Activated effector memory CD4-positive, alpha-beta T cell treated with Interleukin-2 at 50 U/mL for 16 hours (primary cell): ENCODE measurements at places on chromosomes 5 and 9.

DNA sequence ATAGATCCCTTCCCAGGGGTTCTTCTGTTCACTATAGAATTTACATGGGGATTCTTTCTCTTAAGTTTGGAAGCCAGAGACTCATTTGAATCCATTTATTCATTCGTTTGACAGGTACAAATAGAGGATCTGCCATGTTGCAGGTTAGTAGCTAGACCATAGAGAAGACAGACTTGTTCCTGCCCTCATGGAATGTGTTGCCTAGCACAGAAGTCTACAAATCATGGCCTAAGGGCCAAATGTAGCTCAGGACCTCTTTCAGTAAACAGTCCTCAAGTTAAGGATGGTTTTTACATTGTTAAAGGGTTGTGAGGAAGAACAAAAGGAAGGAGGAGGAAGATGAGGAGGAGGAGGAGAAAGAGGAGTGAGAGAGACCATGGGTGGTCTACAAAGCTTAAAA, 114.7 kb upstream of the SLC44A1 start:
- no peak for DNase-seq

- DNase-seq, result no peak
Measured at GRCh38 chr5:179794575-179794974, 789 bp downstream of the LTC4S start.

- DNase-seq, result no peak
Measured at GRCh38 chr5:20367178-20367577, 379.2 kb upstream of the CDH18 start.

DNA sequence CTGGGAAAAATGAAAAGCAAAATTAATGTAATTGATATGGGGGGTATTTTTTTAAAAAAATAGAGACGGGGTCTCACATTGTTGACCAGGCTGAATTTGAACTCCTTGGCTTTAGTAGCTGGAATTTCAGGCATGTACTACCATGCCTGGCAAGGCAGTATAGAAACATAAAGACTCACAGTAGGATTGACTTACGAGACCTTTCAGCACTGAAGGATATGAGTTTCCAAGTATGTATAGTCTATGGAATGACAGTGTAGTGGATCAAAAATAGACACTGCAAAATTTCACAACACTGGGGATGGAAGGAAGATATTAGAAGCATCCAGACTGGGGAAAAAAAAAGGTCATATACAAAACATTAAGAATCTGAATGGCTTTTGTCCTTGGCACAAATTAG, 6.8 kb downstream of the DCP2 start:
- no peak for DNase-seq

DNA sequence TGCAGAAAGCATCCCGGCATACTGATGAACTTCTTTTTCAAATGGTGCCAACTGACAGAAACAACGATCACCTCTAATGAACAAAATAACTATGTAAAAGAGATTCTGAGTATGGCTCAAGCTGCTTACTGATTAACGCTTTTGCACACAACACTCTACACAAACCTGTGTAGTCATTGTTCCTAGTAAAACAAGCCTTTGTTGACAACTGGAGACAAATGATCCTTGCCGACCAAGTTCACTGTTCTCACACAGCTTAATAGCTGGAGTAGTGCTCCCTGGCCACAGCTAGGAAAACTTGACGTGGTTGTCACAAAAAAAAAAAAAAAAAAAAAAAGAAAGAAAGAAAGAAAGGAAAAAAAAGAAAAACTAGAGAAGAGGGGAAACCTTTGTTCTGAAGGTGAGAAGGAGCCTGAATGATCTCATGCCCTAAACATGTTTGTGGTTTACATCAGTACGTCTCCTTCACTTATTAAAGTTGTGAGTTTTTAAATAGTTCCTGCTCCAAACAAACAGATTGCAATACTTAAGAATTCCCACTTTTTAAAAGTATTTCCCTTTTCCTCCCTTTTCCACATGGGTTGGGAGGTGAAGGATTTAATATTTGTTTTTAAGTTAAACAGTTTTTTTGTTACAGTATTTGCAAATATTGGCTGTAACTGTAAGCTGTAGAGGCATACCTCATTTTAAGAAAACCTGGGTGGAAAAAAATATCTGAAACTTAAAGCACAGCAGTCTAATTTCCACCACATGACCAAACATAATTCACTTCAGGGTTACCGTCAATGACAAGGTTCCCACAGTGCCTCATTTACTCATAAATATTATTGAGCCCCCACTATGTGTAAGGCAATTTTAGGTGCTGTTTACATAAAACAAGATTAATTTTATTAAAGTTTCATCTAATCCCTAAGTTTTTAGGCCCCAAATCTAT, 63.7 kb downstream of the GLIS3 start:
- no peak for DNase-seq
